ENCODE measurements at places on chromosomes 5 and 9.

GRCh38 chr5:142671801-142672200 is 14.1 kb downstream of the FGF1 start:
- peak; percentile 60 for DNase-seq

DNA sequence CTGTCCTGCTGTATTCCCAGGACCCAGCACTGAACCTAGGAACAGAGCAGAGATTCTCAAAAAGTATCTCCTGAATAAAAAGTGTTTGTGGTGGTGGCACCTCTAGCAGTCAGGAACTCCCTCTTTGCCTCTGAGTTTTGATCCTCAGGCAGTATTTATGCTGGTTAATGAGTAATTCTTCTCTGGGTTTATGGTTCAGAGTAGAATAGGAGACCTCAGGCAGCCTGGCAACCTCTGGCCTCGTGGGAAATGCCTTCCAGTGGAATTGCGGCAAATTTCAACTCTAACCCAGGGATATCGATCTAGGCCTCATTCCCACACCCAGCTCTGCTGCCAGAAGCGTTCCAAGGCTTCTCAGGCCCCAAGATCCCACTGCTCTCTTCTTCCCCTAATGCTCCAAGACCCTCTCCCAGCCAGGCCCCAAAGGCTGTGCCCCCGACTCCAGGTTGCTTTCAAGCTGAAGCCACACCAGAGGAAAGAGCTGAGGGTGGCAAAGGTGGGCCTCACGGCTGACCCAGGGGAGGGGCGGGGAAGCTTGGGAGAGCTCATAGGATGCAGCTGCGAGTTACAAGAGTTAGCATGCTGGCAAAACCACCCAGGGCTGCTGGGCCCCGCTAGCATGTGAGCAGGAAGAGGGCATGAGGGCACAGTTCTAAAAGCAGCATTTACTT is 10.9 kb upstream of the HDHD3 start:
- DNase-seq: peak; percentile 35

DNA sequence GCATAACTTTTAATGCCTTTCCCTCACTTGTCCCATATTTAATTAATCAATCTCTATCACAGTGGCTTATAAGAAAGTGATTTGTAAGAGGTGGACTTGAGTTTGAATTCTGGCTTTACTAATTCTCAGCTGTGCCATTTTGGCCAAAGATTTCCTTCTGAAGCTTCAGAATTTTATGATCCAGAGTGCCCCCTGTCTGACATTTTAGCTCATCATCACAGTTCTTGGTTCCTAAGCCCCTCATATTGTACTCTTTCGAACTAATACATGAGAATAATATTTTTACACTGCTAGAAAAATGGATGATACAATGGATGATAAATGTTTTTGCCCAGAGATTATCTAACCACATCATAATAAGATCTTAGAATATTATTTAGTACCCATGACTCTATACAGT is 1014.1 kb downstream of the PTPRD start:
- no peak for DNase-seq

DNA sequence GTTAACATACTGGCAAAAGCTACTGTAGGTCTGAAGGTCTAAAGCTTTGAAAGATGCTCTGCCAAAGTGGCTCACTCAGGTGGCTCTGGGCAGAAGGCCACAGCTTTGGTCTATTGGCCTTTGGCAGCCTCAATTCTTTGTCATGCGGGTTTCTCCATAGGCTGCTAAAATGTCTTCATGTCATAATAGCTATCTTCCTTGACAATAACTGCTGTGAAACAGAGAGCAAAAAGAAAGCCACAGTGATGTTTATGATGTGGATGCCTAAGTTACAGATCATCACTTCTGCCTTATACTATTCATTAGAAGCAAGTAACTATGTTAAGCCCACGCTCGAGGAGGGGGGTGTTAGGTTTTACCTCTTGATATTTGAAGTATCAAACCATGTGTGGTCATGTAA is 906.1 kb upstream of the CDH9 start:
- no peak for DNase-seq

GRCh38 chr5:67942421-67942820 is 273.1 kb upstream of the PIK3R1 start:
- no peak for DNase-seq

DNA sequence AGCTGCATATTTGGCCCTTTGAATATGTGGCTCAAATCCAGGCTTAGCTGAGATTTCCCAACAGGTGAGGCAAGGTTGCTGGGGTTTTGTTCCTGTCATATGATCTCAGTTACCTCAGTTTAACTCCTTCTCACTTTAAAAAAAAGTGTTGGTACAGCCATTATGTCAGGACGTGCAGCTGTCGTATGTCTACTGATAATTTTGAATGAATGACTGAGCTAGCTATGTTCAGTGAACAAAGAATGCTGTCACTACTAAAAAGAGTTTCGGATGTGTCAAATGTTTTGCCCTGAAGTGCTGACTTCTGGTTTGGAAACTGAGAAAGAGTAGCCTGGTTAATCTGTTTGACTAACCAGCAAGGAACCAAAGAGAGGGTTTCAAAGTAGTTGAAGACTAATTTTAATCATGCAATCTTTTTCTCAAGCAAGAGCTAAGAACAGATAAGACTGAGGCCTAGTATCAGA is 106.3 kb upstream of the NR3C1 start:
- DNase-seq: no peak

Measured in SW480 (cell line).